Aorta (tissue), 5 donors: ENCODE measurements at places on chromosomes 1 and 21. TPM values are rescaled to one million over a fixed set of nuclear protein-coding genes. Genes with fewer than 3 reads are reported as not detected.
A peak's percentile ranks its signal among the peaks of the same experiment; 100 is the strongest.

DNA sequence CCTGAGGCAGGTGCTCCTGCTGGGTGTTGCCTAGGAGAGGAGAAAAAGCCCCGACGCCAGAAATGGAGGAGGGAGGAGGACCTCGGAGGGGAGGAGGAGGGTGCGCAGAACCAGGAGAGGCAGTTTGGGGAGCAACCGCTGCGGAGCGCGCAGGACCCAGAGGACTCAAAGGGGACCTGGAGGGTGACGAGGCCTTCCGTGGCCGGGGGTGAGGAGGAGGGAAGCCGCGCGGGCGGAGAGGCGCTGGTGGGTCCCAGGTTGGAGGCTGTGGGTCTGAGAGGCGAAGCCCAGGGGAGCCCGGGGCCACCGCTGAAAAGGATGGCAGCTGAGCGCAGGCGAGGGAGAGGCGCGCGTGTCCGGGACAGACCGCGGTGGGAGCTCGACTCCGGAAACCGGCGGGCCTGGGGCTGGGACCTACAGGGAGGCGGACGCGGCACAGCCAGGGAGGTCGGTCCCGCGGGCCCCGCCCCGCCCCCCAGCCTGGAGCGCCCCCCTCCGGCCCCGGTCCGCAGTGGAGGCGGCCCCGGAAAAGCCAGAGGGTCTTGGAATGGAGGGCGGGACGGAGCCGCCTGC is 15.1 kb downstream of the RNF223 start:
- H3K4me1 ChIP-seq = no peaks in the 10 kb centered on the region
- no peak overlapping the region for H3K27ac ChIP-seq
- peak overlapping the region; percentile 28 for H3K4me3 ChIP-seq
- no peak for DNase-seq
- H3K36me3 ChIP-seq = no peaks in the 10 kb centered on the region

DNA sequence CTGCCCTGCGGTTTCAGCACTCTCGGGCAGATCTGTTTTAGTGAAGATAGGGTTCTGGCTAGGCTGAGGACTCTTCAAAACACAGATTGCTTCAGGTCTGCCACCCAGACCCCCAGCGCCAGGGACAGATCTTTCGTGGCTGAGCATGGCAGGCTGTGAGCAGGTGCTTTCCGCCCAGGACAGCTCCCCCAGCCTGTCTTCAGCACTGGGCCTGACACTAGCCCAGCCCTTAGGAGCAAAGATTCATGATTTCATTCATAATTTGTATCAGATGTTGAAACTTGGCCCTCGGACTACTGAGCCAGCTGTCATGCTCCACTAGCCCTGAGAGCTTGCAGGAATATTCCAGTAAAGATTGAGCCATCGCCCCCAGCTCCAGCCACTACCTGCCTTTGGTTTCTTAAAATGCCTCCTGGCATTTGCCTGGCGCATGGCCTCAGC is 5.9 kb downstream of the ADPRS start:
- H3K4me3 ChIP-seq = no peak overlapping the region
- H3K27me3 ChIP-seq = no peaks in the 10 kb centered on the region
- H3K27ac ChIP-seq = no peak overlapping the region
- DNase-seq = no peak
- H3K36me3 ChIP-seq = peaks cover 9% of the 10 kb centered on the region

- peak overlapping the region; percentile 20 for H3K4me3 ChIP-seq
- H3K4me1 ChIP-seq = no peaks in the 10 kb centered on the region
- no peak for DNase-seq
- H3K27ac ChIP-seq = no peak overlapping the region
- no peaks in the 10 kb centered on the region for H3K27me3 ChIP-seq
Measured at GRCh38 chr1:43973981-43974442, 748 bp upstream of the ATP6V0B start.

DNA sequence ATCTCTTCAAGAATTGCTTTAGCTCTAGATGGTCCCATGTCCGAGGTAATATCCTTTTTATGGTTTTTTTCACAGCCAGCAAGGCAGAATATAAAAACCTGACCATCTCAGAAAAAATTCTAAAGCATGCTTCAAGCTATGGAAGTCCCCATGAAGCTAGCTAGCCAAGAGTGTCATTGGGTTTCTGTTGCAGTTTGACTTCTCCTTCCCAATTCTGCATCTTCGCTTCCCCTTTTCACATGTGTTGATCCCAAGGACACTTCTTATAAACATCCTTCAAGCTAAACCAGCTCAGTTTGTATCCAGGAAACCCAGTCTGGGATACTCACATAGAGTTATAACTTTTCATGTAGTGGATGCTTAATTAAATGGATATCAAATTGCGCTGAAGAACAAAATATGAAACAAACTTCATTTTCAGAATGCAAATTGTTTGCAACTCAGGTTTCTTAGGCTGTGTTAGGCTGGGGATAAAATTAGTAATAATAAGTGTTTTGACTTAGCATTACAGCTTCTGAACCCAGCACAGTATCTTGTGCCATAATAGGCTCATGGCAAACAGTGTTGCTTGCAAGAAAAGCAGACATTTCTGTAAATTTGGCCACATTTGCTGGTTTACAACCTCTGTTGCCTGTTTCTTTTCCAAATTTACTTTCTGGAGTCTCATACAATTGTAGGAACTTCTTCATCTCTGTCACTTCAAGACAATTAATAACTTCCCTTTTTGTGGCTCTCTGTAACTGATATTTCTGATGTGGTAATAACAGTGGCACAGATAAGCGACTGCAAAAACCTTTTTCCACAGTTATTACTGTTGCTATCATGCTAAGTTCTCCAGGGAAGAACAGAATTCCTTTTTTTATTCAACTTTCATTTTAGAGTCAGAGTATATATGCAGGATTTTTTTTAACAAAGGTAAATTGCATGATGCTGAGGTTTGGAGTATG is 53.2 kb downstream of the NCAM2 start:
- no peaks in the 10 kb centered on the region for H3K4me1 ChIP-seq
- no peaks in the 10 kb centered on the region for H3K36me3 ChIP-seq
- H3K27ac ChIP-seq = no peak overlapping the region
- no peak overlapping the region for H3K4me3 ChIP-seq

DNA sequence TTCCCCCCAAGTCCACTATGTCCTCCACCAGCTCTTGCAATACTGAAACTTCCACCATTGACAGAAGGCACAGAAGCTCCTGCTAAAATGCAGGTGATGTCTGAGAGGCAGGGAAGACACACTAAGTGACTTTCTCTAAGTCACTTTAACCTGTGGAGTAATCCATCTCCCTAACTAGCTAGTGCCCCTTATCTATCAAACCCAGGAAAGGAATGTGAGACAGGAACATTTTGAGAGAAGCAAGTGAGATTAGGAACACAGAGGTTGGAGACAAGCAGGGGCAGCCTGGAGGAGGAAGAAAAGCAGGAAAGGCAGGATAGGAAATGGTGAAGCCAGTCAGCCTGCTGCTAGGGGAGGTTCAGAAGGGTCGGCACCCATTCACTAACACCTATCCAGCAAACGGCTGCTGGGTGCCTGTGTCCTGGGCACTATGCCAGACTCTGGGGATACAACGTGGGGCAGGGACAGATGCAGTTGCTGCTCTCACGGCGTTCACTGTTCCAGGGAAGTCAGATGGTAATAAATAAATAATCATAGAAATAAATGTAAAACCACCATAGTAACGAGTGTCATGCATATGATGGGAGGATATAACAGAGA is 7.0 kb downstream of the GPA33 start:
- H3K36me3 ChIP-seq = no peaks in the 10 kb centered on the region
- H3K4me3 ChIP-seq = no peak overlapping the region
- H3K27ac ChIP-seq = no peak overlapping the region
- no peak for DNase-seq
- no peaks in the 10 kb centered on the region for H3K27me3 ChIP-seq

DNA sequence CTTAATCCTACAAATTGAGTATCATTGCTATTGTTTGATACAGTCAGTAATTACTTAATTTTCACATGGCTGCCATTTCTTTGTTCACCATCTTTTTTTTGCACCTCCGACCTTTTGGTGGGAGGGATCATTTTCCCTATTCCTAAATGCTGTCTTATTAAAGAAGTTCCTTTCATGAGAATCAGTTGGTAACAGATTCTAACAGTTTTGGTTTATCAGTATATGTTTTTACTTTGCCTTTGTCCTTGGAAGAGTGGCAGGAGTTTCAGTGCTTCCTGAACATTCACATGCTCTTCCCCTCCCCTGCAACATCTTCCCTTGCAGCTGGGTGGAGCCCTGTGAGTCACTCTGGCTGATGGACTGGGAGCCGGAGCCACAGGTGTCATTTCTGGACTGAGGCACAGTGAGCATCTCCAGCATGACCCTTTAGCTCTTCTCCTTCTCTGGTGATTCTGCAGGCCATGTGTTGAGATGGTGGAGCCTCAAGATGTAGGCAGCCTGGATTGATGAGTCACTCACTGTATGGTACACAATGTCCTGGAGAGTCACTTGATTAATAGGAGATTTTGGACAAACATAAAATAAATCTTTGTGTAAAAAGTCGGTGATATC is 217.7 kb downstream of the URB2 start:
- H3K36me3 ChIP-seq = no peaks in the 10 kb centered on the region
- peak overlapping the region; percentile 6 for H3K27ac ChIP-seq
- peaks cover 12% of the 10 kb centered on the region for H3K4me1 ChIP-seq

- H3K27ac ChIP-seq = no peak overlapping the region
- DNase-seq = peak; percentile 26
- no peak overlapping the region for H3K4me3 ChIP-seq
- H3K36me3 ChIP-seq = no peaks in the 10 kb centered on the region
- no peaks in the 10 kb centered on the region for H3K4me1 ChIP-seq
- no peaks in the 10 kb centered on the region for H3K27me3 ChIP-seq
Measured at GRCh38 chr1:200903793-200904192, 9.1 kb downstream of the INAVA start.

DNA sequence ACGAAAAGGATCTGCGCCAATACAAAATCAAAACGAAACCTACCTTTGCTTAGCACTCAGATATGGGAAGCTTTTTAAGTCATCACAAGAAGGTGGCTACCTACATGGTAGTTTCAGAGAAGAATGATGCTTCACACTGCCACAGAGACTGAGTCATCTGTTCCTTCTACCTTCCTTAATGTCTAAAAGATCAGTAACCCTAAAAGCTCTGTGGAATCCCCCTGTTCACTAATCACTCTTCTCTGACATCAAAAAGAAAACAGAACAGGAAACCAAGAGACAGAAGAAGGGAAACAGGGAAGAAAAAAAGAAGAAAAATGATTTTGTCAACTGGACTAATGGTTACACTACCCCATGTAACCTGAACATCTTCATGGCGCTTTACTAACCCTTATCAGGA is 177.2 kb downstream of the SMYD3 start:
- H3K4me1 ChIP-seq = no peaks in the 10 kb centered on the region
- no peaks in the 10 kb centered on the region for H3K27me3 ChIP-seq
- no peak overlapping the region for H3K27ac ChIP-seq
- DNase-seq = no peak

DNA sequence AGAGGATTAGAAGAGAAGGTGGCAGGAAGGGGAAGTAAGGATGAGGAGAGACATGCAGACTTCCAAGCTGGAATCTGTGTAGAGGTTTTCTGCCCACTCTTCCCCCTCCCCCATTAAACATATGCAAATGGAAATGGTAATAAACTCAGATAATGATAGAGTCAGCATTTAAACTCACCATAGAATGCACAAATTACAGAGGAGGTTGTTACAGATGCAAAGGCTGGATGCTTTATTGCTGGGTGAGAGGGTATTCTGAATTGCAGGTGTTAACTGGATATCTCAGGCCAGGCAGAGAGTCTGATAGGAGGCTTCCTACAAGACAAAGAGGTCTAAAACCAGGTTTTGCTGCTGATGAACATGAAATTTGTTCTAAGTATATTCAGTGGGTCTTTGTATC is 372.5 kb downstream of the SEC16B start:
- no peaks in the 10 kb centered on the region for H3K27me3 ChIP-seq
- no peaks in the 10 kb centered on the region for H3K4me1 ChIP-seq
- DNase-seq = no peak
- H3K27ac ChIP-seq = no peak overlapping the region
- no peaks in the 10 kb centered on the region for H3K36me3 ChIP-seq

DNA sequence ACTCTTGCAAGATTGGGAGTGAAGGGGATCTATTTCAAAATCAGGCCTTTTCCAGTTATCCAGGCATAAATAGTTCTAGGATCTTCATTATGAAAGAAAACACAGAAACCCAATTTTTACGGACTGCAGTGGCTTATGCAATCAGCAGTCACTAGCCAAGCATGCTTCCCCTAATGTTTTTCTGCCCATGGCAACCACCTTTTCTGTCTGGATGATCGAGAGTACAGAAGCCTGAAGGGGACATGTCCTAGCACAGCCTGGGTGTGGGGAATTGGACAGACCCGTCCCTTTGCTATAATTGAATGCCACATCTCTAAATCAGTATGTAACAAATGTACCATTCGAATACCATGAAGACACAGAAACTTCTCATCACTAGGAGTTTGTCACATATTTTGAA is 29.8 kb upstream of the NCAM2 start:
- no peaks in the 10 kb centered on the region for H3K4me1 ChIP-seq
- DNase-seq = no peak
- H3K27ac ChIP-seq = no peak overlapping the region
- no peak overlapping the region for H3K4me3 ChIP-seq
- no peaks in the 10 kb centered on the region for H3K27me3 ChIP-seq

DNA sequence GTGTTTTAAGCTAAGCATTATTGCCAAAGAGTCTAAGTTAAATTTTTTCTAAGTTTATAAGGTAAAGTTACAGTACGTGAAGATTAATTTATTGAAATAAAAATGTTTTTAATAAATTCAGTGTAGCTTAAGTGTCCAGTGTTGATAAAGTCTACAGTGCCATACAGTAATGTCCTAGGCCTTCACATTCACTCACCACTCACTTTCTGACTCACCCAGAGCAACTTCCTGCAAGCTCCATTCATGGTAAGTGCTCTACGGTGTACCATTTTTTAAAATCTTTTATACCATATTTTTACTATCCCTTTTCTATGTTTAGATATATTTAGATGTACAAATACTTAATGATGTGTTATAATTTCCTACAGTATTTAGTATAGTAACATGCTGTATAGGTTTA is 173.2 kb downstream of the CACNA1E start:
- H3K27me3 ChIP-seq = no peaks in the 10 kb centered on the region
- H3K4me1 ChIP-seq = no peaks in the 10 kb centered on the region
- DNase-seq = no peak
- no peaks in the 10 kb centered on the region for H3K36me3 ChIP-seq
- H3K27ac ChIP-seq = no peak overlapping the region

GRCh38 chr1:79745929-79746328 is 739.4 kb upstream of the ADGRL4 start:
- DNase-seq = no peak
- H3K4me1 ChIP-seq = no peaks in the 10 kb centered on the region
- H3K4me3 ChIP-seq = no peak overlapping the region
- no peaks in the 10 kb centered on the region for H3K27me3 ChIP-seq
- no peak overlapping the region for H3K27ac ChIP-seq
- no peaks in the 10 kb centered on the region for H3K36me3 ChIP-seq

DNA sequence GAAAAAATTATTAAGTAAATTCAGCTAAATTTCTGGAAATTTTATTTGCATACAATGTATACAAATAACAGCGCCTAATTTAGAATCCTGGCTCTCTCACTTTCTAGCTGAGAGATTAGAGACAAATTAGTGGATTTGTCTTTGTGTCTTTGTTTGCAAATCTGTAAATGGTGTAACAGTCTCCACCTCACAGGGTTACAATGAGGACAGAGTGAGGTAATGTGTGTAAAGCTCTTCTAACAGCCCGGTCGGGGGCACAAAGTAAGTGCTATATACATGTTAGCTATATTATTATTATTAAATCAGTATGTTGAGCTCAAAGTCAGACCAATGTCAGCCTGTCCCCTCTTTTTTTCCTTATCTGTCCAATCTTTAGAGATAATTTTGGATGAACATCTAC is 5.0 kb upstream of the ADAMTSL4 start:
- no peaks in the 10 kb centered on the region for H3K36me3 ChIP-seq
- no peak overlapping the region for H3K27ac ChIP-seq
- no peak overlapping the region for H3K4me3 ChIP-seq
- no peaks in the 10 kb centered on the region for H3K27me3 ChIP-seq
- DNase-seq = no peak

LRRC53 gene
- total RNA-seq = not detected

PPIAL4G gene
- 0.13 TPM for total RNA-seq

PDE9A gene
- total RNA-seq = 3.8 TPM

HSPB7 gene
- total RNA-seq = 313 TPM

CLCA4 gene
- 0.13 TPM for total RNA-seq
